ENCODE measurements at places on chromosomes 2 and 18.

DNA sequence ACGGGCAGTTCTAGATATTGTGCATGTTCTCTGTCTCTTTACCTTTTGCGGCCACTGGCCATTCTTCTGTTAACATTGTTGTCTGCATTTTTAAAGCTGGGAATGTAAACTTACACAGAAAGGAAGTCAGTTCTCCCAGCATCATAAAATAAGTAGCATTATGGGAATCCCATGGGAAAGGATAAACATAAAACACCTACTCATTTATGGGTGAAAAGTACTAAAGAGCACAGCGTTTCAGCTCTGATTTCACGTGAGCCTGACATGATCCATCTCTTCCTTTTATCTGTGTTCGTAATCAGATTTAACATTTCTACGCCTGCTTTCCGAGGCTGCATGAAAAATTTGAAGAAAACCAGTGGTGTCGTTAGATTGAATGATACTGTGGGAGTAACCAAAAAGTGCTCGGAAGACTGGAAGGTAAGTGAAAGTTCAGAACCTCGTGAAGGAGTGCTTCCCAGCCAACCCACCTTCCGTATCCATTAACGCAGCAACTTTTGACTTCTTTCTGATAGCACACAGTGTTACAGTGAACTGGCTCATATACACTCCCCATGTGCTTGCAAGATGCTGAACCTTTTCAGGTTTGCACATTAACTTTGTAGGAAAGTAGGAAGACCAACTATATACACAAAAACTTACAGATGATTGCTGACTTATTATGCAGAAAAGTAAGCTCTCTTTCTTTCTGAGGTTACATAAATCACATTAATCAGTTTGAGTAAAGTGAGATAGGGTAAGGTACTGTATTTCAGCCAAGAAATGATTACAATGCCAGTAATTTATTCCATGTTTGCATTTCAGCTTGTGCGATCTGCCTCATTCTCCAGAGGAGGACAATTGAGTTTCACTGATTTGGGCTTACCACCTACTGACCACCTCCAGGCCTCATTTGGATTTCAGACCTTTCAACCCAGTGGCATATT lies 86.5 kb upstream of the TTC39C start:
- no peak for DNase-seq

GRCh38 chr2:16271231-16271896 lies 331.0 kb downstream of the MYCN start:
- no peak for DNase-seq

GRCh38 chr2:39666491-39667101 lies 879 bp downstream of the TMEM178A start:
- no peak for DNase-seq

GRCh38 chr2:65901756-65902155 lies 469.4 kb upstream of the SPRED2 start:
- DNase-seq = no peak

GRCh38 chr2:45260946-45261345 lies 251.7 kb upstream of the SIX2 start:
- DNase-seq = no peak

GRCh38 chr2:124193706-124194105 lies 168.6 kb downstream of the CNTNAP5 start:
- DNase-seq = no peak

DNA sequence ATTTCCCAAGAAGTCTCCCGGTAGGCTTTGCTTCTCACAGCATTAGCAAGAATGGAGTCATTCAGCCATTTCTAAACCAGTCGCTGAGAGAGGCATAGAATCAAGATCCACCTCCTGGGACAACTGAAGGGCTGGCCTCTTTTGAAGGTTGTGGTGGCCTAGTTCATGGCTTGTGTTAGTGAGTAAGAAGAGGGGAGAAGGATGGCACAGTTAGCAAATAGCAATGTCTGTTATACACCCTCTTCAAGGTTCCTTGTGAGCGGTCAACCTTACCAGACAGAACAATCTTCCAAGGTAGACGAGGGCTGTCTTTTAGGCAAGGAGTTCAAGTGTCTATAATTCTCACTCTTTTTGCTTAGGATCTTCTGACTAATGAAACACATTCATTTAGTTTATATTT lies 35.4 kb upstream of the DNAH7 start:
- no peak for DNase-seq

DNA sequence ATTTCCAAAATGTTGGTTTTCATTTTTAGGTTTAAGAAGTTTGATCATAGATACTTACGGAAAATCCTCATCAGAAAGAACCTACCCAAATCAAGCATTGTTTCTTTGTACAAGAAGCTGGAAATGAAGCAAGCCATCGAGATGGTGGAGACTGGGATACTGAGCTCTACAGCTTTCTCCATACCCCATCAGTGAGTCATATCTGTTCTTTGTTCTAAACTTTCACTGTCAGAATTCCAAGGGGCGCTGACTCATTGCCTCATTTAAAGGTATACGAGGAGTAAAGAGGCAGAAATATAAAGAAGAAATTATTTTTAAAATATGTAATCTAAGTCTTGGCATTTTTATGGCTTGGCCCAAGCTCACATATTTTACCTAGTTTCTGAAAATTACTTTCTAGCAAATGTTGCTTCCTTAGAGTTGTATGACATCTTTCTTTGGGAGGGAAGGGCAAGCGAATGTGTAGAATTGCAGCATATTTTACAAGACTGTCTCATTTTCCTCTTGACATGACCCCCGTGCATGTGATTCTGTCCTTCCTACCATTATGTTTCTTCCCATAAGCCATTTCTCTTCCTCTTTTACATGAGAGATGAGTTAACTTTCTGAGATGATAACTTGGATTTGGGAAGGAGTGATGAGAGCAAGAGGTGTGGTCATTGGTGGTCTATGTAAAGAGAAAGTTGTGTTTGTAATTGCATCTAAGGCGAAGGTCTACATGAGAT lies 41.2 kb downstream of the SLC9A4 start:
- DNase-seq = no peak

GRCh38 chr2:227942965-227943364 lies 71.5 kb downstream of the DAW1 start:
- DNase-seq = no peak

DNA sequence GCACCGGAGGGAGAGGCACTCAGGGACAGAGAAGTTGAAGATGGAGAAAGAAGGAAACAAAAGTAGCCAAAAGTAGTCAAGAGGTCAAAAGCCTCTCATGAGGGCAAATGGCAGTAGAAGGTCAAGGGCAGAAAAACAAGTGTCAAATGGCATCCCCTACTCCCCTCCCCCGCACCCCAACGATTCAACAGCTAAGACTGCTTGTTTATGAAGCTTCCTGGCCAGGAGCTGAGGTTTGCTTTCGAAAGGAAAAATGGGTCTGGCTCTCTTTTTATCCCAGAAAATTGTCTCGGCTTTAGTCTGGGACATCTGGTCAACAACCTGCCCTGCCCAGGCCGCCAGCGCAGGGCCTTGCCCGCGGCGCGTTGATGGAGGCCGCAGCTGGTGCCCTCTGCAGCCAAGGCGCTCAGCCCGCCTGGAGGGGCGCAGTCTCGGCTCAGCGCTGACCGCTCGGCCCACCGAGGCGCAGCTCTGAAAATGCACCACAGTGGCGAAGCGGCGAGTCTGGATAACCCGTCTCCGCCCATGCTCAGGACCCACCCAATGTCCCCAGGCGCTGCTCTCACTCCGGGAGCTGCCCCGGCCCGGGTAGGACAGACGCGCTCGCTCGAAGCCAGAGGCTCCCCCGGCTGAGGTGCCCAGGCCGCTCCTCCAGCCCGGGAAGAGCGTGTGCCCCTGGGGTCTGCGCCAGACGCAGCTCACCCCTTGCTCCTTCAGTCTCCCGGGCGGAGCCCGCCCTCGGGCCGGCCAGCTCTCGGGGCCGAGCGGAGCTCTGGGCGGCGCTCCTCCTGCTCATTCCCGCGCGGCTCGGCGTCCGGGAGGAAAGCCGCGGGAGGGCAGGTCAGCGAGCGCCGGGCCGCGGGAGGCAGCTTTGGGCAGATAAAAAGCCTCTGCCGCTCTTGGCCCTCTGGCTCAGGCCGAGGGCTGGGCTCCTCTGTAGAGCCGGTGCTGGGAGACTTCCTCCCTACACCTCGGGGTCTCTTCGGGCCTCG lies 1.8 kb upstream of the TBR1 start:
- DNase-seq = peak; percentile 34

GRCh38 chr2:241517297-241517696 lies 8.9 kb upstream of the STK25 start:
- no peak for DNase-seq

DNA sequence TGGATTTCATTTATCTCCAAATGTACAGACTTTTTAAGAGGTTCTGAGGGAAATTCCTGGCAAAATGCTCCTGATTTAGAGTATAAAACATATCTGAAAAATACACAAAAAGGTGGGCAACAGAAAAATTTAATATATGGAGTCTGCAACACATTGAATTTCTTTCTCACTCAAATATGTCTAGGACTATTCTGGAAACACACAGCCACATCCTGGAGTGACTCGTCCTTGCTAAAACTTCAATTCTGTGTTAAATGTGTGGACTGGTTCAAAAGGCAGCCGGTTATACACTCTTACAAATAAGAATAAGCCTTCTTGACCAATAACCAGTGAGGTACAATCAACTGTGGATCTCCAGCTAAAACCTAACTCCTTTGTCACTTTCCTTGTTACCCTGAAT lies 44.1 kb upstream of the RND3 start:
- DNase-seq = no peak

GRCh38 chr2:60706021-60706420 lies 50.0 kb upstream of the PAPOLG start:
- no peak for DNase-seq

DNA sequence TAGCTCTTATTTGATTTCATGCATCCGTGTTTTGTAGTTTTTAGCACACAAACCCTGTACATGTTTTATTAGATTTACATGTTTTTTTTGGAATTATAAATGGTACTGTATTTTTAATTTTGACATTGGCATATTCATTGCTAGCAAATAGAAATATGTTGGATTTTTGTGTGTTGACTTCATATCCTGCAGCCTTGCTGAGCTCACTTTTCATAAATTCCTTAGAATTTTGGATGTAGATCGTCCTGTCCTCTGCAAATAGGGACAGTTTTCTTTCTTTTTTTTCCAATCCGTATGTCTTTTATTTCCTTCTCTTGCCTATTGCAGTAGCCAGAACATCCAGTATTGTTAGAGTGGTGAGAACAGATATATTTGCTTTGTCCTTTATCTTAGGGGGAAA lies 46.7 kb upstream of the GPR17 start:
- DNase-seq = no peak

- DNase-seq = peak; percentile 27
Measured at GRCh38 chr2:65377556-65378192, 54.7 kb downstream of the SPRED2 start.

DNA sequence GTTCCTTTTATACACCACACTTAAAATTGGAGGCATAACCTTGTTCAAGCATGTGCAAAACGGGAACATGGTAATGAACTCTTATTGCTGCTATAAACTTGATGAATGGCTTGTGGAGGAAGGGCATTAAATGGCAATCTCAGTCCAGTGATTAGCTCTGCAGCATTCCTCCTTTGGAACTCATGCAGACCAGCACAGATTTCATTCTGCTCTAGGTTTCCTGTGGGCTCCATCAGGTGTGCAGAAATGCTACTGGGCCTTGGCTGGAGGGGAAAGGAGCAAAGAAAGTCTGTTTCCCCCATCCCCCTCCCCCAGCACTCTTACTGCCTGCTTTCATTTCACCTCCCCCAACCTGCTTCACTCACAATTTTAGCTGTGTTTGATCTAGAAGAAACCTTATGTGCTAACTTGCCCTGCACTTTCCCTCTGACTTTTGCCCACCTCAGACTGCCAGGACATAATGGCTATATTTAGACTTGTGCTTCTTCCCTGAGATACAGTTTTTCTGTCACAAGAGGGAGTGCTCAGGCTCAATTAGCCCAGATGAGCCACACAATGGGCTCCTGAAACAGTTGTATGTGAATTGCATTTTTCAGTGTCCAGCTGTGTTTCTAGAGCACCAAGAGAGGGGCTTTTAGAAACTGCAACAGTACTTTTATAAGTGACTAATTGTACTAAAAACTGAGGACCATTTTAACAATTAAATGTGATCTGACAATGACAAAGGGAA lies 109.8 kb downstream of the FSHR start:
- DNase-seq = no peak

GRCh38 chr18:48355276-48356115 lies 53.7 kb downstream of the ZBTB7C start:
- DNase-seq = no peak

DNA sequence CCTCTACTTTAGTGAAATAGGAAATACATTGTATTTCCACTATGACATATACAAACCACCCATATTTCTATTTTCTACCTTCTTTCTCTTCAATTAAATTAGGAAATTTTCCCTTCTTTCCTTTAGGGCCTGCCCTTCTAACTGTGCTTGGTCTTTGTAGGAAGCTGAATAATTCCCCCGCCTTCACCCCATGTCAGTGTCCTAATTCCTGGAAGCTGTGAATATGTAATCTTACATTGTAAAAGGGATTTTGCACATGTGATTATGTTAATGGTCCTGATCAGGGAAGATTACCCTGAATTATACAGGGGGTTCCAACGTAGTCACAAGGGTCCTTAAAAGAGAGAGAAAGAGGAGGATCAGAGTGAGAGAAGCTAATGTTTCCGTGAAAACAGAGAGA lies 40.2 kb downstream of the GRB14 start:
- DNase-seq = no peak

DNA sequence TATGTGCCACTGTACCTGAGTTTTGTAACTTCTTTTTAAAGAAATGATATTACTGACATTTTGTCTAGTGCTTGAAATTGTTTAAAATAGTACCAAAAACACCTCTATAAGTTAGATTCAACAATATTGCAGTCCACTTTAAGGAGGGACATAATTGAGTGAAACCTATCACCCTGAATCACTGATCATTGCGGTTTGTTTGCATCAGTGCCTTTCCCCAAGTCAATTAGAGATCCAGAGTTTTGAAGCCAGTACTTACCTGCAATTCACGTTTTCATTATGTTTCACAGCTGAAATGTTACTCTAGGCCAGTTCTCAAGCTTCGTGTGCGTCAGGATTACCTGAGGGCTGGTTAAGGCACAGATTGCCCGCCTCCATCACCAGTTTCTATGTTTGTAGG lies 26.6 kb upstream of the DLX1 start:
- no peak for DNase-seq

DNA sequence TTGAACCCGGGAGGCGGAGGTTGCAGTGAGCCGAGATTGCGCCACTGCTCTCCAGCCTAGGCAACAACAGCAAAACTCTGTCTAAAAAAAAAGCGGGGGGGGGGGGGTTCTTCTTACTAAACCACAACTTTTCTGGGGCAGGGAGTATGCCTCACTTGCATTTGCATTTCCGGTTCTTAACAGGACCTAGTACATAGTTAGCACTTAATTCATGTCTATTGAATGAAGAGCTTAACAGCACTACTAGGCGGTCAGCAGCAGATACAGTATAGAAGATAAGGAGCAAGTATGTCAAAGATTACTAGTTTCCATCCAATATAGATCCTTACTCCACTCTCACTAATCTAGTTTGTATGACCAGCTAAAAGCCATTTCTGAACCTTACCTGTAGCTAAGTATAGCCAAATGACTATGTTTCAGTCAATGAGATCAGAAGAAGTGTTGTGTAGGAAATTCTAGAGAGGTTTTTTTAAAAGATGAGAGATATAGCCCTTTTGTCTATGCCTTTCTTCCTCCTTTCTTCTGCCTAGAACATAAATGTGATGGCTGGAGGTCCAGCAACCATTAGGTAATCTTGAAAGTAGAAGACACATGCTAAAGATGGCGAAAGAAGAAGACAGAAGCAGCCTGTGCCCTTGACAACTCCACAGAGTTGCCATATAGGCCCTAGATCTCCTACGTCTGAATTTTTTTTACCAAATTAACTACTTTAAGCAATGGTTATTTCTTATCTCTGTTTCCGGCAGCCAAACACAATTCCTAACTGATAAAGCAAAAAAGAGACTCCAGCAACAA lies 11.3 kb downstream of the HYCC2 start:
- DNase-seq = no peak
